ENCODE measurements at places on chromosomes 1 and 21. TPM values are rescaled to one million over a fixed set of nuclear protein-coding genes. Genes with fewer than 3 reads are reported as not detected.

LAPTM5 gene
- total RNA-seq, result 248 TPM

SELE gene
- total RNA-seq, result not detected

FCRL4 gene
- total RNA-seq, result not detected

- DNase-seq, result peak; percentile 74
Observed at GRCh38 chr1:110962892-110963690, 631 bp downstream of the LRIF1 start.

DNA sequence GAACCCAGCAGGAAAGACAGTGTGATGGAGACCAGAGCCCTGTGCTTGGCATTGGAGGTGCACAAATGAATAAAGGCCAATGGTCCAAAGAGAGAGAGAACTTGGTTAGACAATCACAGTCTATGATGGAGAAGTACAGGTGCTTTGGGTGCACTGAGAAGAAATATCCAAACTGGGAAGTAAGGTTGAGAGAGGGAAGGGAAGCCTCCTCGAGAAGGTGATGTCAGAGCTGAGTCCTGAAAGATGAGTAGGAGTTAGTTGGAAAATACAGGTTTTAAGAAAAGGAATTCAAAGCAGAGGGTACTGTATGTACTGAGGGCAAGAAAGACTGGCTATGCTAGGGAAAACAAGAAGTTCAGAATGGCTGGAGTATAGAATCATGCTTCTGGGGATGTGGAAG, 94.1 kb upstream of the CD53 start:
- no peak for DNase-seq

GRCh38 chr1:241356519-241357365, at the start of gene RGS7:
RGS7 (minus strand) TSS chr1:241357205.
- no peak for DNase-seq

DNA sequence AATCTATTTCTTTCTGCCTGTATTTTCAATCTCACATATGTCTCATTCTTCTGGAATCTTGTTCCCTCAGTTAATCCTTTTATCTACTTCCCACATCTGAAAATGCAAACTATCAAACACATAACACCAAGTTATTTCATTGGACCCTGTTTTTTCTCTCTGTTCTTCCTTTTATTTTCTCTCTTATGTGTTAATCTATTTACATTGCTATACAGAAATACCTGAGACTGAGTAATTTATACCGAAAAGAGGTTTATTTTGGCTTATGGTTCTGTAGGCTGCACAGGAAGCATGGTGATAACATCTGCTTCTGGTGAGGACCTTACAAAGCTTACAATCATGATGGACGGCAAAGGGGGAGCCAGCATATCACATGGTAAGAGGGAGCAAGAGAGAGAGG, 247.6 kb downstream of the TGFB2 start:
- no peak for DNase-seq

Data from activated naive CD4-positive, alpha-beta T cell treated with anti-CD3 and anti-CD28 coated beads, Interleukin-2, amount 50 U/mL, for 72 hours (primary cell).